ENCODE measurements at places on chromosomes 16 and 17.

- peak; percentile 21 for DNase-seq
Measured at GRCh38 chr17:32341141-32341856, 674 bp downstream of the C17orf75 start.

GRCh38 chr17:82346342-82347300, 12.4 kb upstream of the TEX19 start:
- DNase-seq = no peak

DNA sequence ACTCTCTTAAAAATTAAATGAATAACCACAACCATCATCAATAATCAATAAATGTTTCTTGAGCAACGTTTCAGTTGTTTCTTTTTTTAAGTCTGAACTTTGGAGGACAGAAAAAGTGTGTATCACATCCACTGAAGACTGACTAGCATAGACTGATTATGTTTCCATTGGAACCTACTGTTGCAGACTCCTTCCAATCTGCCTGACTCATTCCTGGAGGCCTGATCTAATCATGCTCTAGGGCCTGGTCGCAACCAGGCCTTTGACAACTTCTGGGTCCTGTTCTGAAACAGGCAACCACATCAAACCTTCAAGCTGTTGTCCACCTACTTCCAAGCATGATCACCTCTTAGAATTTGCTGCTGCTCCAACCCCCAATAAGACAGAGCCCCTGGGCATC, 109.2 kb upstream of the NUDT7 start:
- no peak for DNase-seq

DNA sequence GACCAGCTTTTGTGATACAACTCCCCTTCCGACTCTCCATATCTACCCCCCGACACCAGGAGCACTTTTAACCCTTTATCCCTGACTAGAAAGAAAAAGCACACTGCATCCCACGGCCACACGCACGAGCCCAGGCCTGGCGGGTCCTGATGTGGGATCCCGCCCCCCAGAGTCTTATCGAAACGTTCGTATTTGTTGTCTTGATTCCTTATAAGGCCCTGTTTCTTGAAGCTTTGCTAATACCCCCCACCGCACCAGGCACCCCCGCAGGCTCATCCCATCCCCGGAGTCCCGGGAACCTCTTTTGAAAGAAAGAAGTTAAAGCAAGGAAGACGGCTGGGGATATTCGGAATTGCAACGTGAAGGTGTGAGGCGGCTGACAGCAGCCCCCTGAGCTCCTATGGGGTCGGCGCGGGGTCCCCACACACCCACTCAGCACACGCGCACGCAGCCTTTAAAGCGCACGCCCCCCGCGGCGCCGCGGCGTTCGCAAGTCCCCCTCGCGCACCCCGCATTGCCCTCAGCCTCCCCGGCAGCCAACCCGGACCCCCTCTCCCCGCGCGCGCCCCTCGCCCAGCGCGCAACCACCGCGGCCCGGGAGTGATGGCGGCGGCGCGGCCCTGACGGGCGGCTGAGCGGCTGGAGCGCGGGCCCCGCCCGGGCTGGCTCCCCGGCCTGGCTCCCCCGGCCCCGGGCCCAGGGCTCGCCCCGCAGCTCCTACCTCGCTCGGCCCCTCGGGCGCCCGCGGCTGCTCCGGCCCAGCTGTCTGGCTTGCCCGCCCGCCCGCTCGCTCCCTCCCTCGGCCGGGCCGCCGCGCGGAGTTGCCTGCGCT, 448 bp downstream of the STAT5B start:
- no peak for DNase-seq

All from stimulated activated CD4-positive, alpha-beta T cell treated with anti-CD3 and anti-CD28 coated beads, Interleukin-1b, Interleukin-23, amount 100 ng/mL, for 1 hour (primary cell).